ENCODE measurements at places on chromosomes 16 and 17.

GRCh38 chr17:81543339-81543675 is 8.8 kb downstream of the FAAP100 start:
- no peak for DNase-seq

GRCh38 chr16:49531931-49532840 is 158.6 kb downstream of the C16orf78 start:
- DNase-seq, result no peak

DNA sequence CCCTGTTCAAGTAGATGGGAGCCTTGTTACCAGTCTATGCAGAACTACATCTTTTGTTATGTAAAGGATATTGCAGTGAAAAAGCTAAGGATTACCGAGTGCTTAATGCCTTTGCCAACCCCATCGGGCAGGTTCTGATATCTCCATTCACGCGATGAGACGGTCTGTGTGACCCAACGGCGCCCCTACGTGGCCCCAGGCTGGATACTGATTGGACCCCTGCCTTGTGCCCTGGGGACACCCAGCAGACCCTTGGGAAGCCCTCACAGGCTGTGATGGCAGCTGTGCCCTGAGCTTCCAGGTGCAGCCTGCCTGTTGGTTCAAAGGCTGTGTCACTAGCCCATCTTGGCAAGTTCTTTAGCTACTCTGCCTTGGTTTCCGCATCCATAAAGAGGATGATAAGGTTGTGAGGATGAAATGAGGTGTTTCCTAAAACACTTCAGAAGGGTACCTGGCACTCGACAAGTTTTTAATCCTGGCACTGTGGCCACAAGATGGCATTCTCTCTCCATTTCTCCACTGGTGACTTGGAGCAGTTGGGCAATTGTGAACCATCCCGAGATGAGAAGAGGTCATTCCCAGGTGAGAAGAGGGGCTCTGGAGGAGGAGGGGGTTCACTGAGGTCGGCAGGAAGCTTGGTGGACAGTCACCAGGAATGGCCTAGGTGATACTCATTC is 33.6 kb downstream of the HAPSTR1 start:
- no peak for DNase-seq

GRCh38 chr17:27438348-27438998 is 17.8 kb upstream of the KSR1 start:
- no peak for DNase-seq

DNA sequence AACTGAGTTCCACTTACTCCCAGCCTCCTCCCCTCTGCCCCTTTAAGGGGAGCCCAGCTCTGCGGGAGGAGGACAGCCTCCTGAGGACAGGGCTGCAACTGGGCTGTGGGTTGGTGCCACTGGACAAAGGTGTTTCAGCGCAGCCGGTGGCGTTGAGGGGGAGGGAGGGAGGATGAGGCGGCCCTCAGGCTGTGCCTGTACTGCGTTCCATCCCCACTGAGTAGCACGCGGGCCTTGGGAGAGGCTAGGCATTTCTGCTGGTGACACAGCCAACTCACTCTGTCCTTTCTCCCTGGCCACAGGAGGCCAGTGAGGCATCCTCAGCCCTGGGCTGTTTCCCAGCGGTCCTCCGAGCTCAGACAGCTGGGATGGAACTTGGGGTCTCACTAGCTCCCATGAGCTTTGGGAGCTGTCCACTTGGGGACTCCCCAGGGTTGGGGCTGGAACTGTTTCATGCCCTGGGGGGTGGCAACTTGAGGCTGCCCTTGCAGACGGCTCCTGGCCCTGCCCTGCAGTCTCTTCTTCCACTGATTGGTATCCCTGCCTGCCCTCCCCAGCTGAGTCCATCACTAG is 70.5 kb downstream of the MPRIP start:
- no peak for DNase-seq

DNA sequence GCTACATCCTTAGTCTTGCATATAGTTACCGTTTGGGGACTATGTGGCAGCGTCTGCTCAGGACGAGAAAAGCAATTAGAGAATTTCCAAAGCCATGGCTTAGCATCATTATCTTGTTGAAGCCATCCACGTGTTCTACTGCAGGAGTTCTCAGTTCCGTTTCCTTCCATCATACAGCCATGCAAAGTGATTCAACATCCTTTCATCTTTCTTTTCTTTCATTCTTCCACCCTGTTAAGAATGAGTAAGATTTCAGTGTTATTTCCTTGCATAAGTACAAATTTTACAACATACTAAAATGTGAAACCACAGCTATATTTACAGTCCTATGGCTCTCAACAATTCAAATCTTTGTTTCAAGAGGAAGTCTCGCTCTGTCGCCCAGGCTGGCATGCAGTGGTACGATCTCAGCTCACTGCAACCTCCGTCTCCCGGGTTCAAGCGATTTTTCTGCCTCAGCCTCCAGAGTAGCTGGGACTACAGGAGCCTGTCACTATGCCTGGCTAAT is 3.8 kb downstream of the MARF1 start:
- DNase-seq, result peak; percentile 37

DNA sequence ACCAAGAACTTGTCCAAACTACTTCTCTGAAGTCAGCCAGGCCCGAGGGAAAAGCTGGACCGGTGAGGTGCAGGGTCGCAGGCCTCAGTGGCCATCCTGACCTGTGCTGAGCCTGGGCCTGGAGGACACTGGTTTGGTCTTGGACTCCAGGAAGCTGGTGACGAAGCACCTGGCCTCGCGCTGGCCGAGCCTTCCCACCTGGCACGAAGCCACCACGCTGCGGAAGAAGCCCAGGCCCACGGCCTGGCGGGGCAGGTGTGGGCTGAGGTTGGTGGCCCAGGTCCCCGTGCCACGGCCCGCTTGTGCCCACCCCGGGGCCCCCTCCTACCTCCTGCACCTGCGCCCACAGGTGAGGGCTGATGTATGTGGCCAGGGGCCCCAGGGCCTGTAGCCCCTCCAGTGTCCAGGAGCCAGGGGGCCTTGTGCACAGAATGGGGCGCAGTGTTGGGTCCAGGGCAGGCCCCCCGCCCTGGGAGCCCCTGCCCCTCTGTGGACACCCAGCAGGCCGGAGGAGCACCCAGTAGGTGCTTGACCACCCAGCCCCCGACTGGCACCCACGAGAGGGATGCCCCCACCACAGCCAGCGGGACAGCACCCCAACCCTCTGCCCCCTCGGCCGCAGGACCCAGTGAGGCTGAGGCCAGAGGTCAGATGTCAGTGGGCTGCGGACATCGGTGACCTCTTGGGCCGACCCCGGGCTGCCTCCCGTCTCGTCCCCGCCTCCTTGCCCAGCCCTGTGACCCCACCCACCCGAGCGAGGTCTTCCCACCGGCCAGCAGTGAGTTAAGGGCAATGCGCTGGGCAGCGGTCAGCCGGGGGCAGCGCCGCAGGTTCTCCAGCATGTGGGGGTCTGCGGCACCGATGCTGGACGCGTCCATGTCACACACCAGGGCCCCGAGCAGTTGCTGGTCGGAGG is 13.8 kb downstream of the MSLN start:
- no peak for DNase-seq

GRCh38 chr17:54353789-54354525 is 531.2 kb downstream of the KIF2B start:
- no peak for DNase-seq

GRCh38 chr16:4404967-4405696 is 11.3 kb downstream of the CORO7 start:
- DNase-seq, result no peak

DNA sequence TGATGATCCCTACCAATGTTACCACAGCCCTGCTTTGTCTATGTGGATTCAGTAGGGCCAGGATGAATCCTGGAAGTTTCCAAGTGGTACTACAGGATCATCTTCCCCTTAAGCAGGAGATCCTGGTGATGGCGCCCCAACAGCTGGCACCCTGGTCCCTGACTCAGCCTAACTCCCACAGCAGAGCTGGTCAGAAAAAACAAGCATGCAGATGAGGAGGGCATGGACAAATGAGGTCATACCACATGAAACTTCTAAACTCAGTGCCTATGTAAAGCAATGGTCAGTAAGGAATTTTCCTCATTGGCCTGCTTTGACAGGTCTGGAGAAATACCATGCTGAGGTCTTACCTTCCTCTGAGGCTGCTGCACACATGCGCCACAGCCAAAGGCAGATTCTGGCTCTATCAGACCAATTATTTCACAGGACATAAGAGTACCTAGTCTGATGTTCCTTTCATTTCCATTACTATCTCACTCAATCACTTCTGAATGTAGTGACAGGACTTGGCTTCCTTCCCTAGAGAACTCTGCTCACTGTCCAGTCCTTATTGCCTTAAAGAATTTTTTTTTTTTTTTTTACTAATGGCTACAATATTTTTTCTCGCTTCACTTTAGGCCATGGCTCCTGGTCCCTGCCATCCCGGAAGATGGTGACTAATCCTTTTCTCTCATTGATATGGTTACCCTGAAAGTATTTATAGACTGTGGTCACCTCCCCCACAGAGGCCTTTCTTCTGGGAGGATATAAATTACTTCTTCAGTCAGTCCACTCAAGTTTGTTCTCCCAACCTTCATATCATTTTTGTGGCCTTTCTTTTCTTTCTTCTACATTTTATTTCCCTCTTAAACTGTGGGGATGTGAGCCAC is 525.2 kb upstream of the PSMD7 start:
- no peak for DNase-seq

DNA sequence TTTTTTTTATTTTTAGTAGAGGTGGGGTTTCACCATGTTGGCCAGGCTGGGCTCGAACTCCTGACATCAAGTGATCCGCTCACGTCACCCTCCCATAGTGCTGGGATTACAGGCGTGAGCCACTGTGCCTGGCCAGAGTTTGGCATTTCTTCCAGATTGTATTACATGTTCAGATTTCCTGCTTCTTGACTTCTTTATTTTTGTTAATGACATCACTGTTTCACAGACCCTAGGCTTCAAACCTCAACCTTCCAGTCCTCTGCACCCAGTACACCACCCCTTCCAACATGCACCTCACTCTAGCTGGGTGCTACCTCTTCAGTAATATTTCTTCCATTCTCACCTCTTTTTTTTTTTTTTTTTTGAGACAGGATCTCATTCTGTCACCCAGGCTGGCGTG is 53.6 kb upstream of the ZFHX3 start:
- DNase-seq, result no peak

DNA sequence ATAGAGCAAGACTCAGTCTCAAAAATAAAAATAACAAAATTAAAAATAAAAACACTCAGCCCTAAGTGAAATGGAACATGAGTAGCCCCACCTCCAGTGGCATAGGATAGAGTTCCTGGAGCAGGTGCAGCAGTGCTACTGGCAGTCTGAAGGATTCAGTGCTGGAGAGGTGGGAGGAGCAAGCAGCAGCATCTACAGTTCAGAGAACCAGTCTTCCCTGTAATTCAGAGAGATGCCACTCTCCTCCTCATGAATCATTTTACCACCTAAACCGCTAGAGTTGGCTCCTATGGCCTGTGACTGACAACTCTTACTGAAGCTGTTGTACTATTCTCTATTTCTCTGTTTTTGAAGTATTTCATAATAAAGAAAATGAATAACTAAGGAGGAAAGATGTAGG is 56.0 kb upstream of the SMURF2 start:
- DNase-seq, result no peak

- no peak for DNase-seq
These were observed 157.8 kb upstream of the RPH3AL start for GRCh38 chr17:510226-510917.

DNA sequence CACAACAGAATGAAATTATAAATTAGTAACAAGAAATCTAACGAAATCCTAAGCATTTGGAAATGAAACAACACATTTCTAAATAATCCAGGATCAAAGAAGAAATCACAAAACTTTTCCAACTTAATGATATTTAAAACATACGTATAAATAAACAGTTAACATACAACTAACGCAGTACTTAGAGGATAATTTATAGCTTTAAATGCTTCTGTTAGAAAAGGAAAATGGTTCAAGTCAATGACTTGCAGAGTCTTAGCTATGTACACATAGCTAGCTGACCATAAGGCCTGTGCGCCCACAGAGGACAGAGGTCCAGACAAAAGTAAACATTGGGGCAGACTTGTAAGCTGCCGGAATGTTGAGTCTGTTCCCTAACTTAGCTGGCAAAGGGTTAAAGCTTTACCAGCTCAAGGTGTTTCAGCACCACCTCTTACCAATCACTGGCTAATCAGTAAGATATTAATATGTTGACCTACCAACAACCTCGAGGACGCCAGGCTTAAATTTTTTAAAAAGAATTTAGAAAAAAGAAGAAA is 84.6 kb downstream of the PARN start:
- no peak for DNase-seq

- DNase-seq, result no peak
These were observed 23.3 kb downstream of the NOS2 start for GRCh38 chr17:27776882-27777624.

GRCh38 chr17:77492446-77493237 is 351.9 kb downstream of the SEC14L1 start:
- no peak for DNase-seq

GRCh38 chr17:82041144-82041814 is 3.8 kb upstream of the DCXR start:
- DNase-seq, result no peak

GRCh38 chr17:34584805-34585416 is 5.5 kb downstream of the TMEM132E start:
- DNase-seq, result no peak

GRCh38 chr17:12227547-12227946 is 206.9 kb downstream of the MAP2K4 start:
- DNase-seq, result no peak

GRCh38 chr17:31696184-31696602 is 162.9 kb downstream of the COPRS start:
- DNase-seq, result no peak

- no peak for DNase-seq
These were observed 482.8 kb downstream of the CDH13 start for GRCh38 chr16:83109490-83110125.

GRCh38 chr16:24539850-24540601 is 660 bp downstream of the RBBP6 start:
- DNase-seq, result peak; percentile 30

- DNase-seq, result peak; percentile 27
These were observed 13.9 kb downstream of the HAGH start for GRCh38 chr16:1812732-1813163.

DNA sequence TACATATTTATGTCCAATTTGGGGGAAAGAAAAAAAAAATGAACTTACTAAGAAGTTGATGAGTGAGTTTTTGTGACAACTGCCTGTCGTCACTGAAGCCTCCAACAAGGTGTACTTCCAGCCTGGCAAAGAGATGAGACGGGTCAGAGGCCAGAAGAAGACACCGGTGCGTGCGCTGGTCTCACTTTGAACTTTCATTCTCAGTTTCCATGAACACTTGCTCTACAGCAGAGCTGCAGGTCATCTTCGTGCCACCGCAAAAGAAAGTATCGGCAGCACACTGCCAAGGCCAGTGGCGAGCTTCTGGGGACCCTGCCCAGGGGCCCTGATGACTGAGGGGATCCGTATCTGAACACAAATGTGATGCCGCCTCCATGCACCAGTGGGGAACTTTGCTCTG is 11.6 kb downstream of the NTAN1 start:
- DNase-seq, result no peak
